ENCODE measurements at places on chromosomes 4 and X.

DNA sequence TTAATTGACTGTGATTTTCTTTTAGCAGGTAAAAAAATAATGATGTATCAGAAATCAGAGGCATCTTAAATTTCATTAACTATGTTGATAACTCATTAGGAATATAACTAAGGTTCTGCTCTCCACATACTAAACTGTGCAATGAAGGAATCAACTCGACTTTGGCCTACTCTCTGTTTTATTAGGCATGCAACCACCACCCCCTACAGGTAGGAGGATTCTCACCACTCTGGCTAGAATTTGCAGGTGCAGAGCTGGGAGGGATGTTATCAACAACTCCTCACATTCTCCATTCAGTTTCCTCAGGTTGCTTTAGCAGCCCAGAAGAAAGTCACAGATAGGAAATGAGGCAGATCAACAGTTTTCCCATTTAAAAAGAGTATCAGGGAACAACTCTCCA is 160.1 kb downstream of the COX18 start:
- DNase-seq: no peak

GRCh38 chrX:15619053-15619755 is 18.4 kb upstream of the ACE2 start:
- DNase-seq: no peak

DNA sequence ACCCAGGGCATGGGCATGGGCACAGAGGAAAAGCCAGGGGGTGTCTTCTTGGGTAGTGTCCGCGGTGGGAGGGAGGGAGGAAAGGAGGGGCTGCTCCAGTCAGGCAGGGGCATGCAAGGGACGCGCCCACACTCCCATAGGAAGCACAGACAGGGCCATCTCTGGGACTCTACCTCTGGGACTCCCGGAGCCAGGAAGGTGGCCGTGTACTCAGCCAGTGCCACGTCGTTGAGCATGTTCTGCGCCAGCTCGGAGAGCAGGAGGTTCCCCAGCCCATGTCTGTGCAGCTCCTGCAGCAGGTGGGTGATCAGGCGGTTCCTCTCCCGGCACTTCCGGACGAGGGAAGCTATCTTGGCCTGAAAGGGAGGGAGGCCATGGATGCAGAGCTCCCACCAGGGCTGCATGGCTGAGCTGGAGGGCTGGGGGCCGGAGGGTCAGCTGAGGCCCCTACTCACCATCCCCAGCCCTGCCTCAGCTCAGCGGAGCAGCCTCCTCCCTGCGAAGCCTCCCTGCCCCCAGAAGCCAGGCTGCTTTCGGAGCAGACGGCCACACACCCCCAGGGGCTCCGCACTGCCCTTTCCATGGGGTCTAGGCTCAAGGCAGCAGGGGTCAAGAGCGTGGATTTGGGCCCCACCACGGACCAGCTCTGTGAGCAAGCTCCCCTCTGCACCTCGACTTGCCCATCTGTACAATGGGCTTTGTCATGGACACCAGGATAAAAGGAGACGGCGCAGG is 44.6 kb downstream of the C4orf50 start:
- no peak for DNase-seq

DNA sequence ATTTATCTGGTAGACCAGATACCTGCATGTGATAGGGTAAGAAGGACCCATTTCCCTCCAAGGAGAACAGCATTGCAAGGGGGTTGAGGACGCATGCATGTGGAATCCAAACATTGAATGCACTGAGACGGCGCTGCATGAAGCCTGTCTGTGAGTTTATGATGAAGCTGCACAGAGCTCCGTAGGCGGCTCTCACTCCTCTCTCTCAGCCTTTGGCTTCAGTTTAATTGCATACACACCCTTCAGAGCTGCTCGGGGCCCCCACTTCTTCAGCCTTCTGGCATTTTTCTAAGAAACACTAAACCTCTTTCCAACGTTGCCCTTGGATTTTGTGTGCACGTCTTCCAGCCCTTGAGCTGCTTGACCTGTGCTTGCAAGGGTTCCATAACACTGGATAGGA is 176.6 kb downstream of the DHRSX start:
- no peak for DNase-seq

DNA sequence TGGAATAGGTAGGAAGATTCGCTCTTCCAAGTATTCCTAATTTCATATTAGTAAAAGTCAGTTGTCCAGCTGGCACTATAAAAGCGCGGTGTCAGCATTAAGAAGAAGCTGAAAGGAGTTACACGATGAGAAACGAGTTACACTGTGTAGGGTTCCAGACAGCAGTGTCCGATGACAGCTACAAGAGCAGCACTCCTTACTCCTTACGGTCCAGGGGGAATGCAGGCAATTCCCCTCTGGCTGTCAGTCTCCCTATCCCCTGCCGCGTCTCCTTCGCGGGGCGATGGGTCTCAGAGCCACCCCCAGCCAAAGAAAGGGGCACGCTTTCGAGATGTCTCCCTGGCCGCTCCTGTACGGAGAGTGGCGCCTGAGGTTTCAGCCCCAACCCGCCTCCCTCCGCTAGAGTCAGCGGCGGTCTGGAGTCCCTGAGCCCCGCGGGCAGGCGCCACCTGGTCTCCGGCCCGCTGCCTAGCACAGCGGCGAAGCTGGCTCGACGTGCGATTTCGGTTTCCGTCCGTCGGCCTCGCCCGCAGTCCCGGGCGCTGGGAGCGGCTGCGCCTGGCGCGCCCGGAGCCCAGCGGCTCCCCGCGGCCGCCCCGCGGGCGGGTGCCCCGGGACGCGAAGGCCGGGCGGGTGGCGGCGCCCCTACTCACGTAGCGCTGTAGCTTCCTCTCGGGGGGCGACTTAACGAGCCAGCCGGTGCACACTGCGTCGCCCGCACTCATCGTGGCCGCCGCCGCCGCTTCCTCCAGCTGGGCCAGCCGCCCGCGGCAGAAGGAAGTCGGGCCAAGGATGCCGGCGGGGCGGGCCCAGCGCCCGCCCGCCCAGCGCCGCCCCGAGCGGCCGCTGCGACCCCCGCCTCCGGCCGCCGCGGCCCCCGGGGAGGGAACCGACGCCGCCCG is at the start of gene GAB3:
Gene GAB3 (minus strand): TSS at position 777 of the 902 bp plus-strand sequence. CDS start 52 bp downstream, at position 725.
- no peak for DNase-seq

DNA sequence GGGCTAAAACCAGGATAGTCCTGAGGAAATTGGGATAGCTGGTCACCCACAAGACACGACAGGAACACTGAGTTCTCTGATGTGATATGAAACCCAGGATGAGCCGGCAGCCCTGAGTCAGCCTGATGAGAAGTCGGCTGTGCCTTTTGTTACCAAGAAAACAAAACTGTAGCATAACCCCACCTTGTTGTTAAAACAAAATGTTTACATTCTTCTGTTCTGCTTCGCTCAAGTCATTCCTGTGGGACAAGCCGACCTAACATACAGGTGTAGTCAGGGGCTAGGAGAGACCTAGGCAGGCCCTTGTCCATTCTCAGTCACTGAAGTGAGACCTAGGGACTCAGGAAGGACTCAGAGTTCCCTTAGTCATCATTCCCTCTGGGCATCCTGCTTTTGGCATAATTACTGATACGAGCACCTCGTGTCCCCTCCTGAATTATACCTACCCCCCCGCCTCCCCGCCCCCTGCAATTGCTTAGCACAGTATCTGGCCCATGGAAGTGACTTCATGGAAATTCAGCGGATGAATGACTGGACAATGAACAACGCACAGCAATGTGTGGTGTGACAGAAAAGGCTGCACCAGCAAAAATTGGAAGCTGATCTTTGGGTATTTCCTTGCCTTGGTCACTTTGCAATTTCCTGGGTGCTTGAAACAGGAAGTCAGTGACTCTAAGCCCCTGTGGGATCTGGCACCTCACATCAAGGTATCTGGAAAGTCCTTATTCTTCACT is 31.9 kb upstream of the TLR2 start:
- no peak for DNase-seq

DNA sequence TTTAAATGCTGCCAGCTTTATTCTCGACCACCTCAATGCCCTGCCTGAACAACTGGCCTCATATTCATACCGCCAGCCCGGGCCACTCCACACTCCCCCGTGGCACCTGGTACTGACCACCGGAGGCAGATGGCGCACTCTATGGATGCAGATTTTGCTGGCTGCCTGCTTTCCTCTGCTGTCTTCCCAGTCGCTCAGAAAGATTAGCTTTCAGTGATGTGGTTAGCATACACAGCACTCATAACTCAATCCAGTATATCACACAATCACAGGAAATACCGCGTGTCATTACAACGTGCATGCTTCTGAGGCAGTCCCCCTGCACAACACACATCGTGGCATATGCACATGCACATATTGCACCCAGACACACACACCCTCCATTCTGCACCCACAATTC is 147.2 kb upstream of the BCOR start:
- DNase-seq: peak; percentile 36

GRCh38 chr4:13081830-13082229 is 402.3 kb downstream of the RAB28 start:
- DNase-seq: no peak

- no peak for DNase-seq
Measured at GRCh38 chr4:171813526-171814250, 484 bp downstream of the GALNTL6 start.

GRCh38 chr4:73895201-73896175 is 26.3 kb downstream of the CXCL1 start:
- DNase-seq: peak; percentile 50

DNA sequence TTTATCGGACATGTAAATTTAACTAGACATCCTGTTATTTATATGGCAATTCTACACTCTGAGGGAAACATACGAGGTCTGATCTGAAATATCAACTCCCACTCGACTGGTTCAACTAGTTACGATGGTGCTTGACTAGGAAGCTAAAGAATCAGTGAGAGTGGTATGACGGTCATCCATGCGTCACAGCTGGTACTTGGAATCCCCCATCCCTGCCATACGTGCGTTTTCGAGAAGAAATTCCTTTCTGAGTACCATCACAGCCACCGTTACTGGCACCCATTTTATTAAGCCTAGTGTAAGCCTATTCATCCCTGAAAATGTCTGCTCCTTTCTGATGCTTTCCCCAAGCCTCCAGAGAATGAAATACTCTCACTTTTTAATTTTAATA is 695 bp upstream of the PIGA start:
- peak; percentile 42 for DNase-seq

DNA sequence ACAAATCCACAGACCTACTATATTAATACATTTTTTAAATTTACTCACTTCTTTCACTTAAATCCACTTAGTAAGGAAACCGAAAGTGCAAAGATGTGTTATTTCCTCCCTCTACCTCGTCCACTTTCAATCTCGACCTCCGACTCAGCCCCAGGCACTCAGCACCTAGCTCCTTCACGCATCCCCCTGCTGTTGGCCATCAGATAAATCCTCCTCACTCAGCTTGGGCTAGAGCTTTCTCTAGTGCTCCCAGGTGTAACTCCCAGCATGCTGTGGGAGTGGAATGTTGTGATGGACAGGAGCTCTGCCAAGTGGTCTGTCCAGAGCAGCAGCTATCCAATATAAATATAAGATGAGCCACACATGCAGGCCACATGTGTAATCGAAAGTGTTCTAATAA is 26.7 kb upstream of the TEC start:
- DNase-seq: peak; percentile 2

DNA sequence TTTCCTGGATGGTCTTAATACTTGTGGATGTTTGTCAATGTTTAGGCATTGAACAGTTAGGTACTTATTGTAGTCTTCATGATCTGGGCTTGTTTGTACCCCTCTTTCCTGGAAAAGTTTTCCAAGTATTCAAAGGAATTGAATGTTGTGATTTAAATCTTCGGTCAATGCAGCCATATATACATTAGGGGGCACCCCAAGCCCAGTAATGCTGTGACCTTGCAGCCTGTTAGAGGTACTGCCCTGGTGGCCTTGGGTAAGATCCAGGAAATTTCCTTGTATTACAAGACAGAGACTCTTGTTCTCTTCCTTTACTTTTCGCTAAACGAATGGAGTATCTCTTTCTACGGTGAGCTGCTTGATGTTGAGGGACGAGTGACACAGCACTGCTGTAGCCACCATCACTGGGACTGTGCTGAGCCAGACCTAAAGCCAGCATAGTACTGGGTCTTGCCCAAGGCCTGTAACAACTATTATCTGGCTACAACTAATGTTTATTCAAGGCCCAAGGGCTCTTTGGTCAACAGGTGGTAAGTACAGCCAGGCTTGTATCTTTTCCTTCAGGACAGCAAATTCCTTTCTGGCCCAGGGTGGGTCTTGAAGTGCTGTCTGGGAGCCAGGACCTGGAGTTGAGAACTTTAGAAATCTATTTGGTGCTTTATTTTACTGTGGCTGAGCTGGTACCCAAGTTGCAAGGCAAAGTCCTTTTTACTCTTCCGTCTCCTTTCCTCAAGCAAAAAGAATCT is 118.3 kb upstream of the ATOH1 start:
- DNase-seq: peak; percentile 22

- DNase-seq: no peak
Measured at GRCh38 chrX:17072301-17072700, 125.8 kb downstream of the REPS2 start.

- no peak for DNase-seq
Measured at GRCh38 chr4:71711044-71711984, 72.6 kb downstream of the GC start.

GRCh38 chr4:149095811-149096210 is 653.6 kb upstream of the NR3C2 start:
- peak; percentile 26 for DNase-seq

- DNase-seq: peak; percentile 9
Measured at GRCh38 chr4:95362906-95363558, 185.7 kb downstream of the UNC5C start.

GRCh38 chrX:115697806-115698205 is 136.8 kb downstream of the PLS3 start:
- no peak for DNase-seq

DNA sequence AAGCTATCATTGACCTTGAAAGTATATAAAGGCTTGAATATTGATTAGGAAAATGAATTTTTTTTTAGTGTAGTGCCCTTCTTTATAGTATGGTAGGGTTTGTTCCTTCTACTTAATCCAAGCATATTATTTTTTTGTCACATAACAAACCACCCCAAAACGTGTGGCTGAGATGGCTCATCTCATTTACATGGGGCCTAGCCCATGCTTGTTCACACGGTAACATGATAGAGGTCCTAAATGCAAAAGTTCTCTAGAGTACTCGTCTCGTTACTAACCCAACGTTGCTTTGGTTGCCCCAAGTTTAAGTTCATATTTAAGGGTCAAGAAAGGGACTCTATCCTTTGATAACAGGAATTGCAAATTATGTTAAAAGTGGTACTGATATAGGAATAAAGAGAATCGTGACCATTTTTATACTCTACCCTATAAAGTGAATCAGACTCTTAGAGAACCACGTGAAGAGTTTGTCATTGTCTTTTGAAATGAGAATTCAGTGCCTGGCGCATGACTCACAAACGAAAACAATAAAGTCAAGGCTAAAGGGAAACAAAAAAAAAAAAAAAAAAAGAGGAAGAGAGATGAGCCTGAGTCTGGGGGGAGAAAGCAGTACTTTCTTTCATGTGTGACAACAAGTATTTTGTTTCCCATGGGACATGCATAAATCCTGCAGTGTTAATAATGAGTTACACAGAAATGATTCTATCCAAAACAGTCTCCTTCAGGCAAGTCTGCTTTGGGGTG is 402.8 kb upstream of the NWD2 start:
- peak; percentile 9 for DNase-seq

- no peak for DNase-seq
Measured at GRCh38 chrX:120286733-120287512, 24.3 kb downstream of the TMEM255A start.

GRCh38 chr4:20754036-20754435 is 53.8 kb downstream of the PACRGL start:
- no peak for DNase-seq

Measured in fibroblast of skin of scalp (primary cell).